ENCODE measurements at places on chromosomes 7 and 10. TPM values are rescaled to one million over a fixed set of nuclear protein-coding genes. Genes with fewer than 3 reads are reported as not detected.

DNA sequence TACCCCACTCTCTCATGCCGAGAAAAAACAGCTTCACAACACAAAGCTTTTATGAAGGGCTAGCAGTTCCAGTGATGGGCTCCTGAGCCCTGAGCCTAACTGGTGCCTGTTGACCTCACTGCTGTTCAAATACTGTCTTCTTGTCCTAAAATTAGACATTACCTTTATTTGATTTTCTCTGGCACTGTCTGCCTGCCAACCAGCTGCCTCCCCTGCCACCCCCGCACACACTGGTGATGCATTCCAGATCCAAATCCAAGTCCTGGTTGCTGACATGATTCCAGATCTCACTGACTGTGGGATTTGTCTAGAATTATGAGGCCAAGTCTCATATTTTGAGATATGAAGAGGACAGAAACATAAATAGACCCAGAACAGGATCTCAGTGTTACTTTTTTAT, 816.2 kb downstream of the NRG3 start:
- no peaks in the 10 kb centered on the region for H3K27me3 ChIP-seq
- no peak for DNase-seq
- H3K36me3 ChIP-seq = no peaks in the 10 kb centered on the region
- H3K27ac ChIP-seq = no peak overlapping the region
- no peak overlapping the region for H3K4me3 ChIP-seq

GRCh38 chr7:155729847-155730246, 82.4 kb downstream of the SHH start:
- H3K27me3 ChIP-seq = no peaks in the 10 kb centered on the region
- no peak overlapping the region for H3K27ac ChIP-seq
- DNase-seq = no peak
- H3K36me3 ChIP-seq = no peaks in the 10 kb centered on the region
- H3K4me1 ChIP-seq = peaks cover 4% of the 10 kb centered on the region

Gene GPER1
- total RNA-seq = 3.5 TPM

Gene SFMBT2
- total RNA-seq = 14.6 TPM

Gene CTAGE8
- not detected for total RNA-seq
